CD4-positive, alpha-beta T cell (primary cell): ENCODE measurements at places on chromosomes 5 and 9. TPM values are rescaled to one million over a fixed set of nuclear protein-coding genes. Genes with fewer than 3 reads are reported as not detected.

DNA sequence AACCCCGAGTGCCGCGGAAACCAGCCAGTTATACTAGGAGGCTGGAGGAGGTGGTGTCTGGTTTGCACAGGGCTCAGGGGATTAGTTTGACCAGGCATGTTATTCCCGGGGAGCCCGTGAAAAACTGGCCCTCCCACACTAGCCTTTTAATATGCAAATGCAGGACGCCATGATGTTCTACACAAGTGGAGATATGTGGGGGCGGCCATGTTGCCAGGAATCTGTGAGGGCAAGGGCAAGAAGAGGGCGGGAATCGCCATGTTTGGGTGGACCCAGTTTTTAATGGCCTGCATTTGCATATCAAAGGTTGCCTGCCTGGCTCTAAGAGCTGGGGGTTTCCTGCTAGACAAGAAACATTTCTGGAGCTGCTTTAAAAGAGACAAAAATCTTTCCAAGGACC, 940.7 kb downstream of the CDH18 start:
- no peak for DNase-seq

DNA sequence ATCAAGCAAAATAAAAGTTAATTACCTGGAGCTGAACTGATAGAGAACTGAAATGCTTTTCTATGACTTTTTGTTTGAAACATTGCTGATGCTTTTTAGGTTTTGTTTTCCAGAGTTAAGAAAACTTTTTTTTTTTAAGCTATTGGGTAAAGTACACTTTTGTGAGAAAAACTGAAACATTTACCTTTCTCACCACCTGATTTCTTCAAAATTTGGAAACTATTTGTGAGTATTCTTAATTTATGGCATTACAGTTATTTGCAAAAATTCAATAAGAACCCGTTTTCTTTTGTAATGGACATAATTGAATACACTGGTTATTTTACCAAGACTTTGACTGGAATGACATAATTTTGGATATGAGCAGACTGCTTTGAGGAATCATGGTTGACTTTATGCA, 6.6 kb downstream of the C9orf153 start:
- no peak for DNase-seq

GRCh38 chr5:37834542-37835379, 5.1 kb downstream of the GDNF start:
- no peak for DNase-seq

Gene CD74
- 299 TPM for total RNA-seq

Gene PLPPR1
- not detected for total RNA-seq

Gene PCDHGA5
- total RNA-seq = not detected

DNA sequence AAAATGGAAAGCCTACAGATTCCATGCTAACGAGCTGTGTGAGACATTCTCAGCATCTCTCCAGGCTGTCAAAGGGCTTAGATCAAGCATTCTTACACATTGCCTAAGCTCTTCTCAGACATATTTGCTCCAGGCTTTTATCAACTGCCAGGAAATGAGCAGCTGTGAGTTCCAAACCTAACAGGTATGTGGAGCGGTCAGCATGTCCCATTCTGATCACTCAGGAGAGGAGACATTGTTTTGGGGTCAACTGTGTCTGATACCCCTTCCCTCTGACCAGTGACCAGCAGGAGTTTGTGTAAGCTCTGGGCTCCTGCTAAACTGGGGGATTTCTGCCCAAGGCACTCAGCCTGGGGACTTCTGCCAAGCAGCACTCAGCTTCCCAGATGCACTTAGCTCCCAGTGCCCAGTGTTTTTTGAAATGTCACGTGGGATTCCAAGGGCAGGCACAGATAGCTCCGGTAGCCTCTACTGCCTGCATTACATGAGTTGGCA, 229.1 kb downstream of the SEC61B start:
- DNase-seq = no peak

Gene BARHL1
- total RNA-seq = not detected

GRCh38 chr5:110106750-110107149, 417.0 kb downstream of the MAN2A1 start:
- no peak for DNase-seq

DNA sequence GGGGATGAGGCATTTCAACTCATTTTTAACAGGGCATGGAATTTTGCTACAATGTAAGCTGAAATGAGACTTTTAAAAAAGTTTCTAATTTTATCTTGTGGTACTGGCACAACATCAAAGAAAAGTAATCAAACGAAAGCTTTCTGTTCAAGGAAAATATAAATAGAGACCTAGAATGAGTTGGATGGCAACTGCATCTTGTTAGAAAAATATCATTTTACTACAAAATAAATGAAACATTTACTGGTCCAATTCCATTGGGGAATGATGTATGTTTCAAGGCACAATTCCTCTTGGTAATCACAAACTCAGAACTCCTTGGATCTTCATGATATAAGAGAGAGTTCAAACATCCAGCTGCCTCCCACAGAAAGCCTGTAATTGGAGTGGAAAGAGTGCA, 102.8 kb downstream of the HMHB1 start:
- no peak for DNase-seq

- DNase-seq = no peak
Measured at GRCh38 chr9:81335879-81336421, 353.4 kb downstream of the TLE1 start.

Gene SPINK7
- total RNA-seq = not detected

DNA sequence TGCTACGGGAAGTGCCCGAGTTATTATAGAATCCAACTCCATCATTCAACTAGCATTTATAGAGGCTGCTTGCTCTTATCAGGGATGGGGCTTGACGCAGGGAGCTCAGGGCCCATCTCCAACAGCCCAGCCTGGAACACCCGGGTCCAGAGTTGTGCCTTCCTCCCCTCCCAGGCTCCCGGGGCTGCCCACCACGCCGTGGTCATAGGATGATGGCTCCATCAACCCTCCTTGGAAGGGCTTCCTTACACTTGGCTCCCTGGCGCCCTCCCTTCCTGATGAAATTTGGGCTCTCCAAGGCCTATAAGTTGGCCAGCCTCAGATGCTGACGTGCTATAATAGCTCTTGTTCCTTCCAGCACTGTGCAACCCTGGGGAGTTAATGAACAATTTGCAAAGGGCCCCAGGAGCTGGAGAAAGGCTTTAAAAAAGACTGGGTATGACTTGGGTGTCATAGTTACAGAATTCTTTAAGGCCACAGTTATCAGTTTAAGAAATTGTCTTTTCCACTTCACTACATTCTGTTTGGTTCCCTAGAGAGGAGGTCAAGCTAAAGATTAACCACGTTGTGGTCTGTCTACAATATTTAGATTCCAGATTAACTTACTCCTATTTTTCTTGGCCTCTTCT, 42.5 kb upstream of the GADD45G start:
- no peak for DNase-seq

DNA sequence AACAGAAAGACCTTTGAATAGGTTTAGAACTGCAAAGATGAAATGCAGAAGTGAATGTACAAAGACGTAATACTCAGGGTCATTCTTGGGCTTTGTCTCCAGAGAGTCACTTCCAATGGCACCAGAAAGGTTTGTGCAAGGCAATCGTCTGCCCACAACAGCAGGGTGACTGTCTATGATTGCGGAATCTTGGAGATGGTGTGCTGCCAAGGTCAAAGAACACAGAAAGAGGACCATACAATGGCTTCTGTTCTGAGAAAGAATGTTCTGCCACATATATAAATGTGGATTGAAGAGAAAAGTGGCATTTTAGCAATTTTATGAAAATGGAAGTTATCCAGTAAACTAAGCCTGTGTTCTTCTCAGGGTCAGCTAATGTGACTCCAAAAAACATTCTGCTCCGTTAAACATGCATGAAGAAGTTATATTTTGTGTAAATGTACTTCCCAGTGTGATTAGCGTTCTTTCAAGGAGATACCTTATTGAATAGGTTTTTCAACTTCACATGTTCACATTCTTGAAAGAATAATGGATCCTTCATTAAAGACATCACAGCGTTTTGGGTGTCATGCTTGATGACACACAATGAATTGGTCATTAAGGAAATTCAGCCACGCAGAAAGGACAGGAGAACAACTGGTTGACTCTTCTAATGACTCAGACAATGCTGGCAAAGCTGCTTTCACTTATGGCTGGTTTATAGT, 73.4 kb upstream of the CDH6 start:
- DNase-seq = no peak

GRCh38 chr5:115644046-115644445, 18.2 kb upstream of the TMED7 start:
- DNase-seq = no peak

Gene FRMD3
- total RNA-seq = 1.0 TPM

Gene PRKACG
- total RNA-seq = not detected

Gene FSTL4
- total RNA-seq = not detected

GRCh38 chr9:120398286-120398685, 181.7 kb downstream of the CDK5RAP2 start:
- DNase-seq = no peak

Gene PCA3
- not detected for total RNA-seq

Gene IL7R
- total RNA-seq = 623 TPM

DNA sequence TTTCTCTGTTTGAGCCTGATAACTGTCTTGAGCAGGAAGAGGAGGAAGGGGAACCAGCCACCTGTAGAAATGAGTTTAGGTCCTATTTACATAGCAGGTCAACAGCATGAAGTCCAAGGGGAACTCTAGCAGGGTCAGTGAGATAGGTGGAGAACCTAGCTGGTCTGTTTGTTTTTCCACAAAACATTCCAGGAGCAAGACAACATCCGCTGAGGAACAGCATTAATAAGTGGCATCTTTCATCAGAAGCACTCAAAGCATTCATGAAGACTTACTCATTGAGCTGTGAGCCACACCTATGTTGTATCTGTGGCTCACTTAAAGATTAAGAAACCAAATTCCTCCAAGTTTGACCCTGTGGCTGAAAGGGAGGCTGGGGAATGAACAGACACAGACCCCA, 115.9 kb downstream of the ACTBL2 start:
- no peak for DNase-seq

DNA sequence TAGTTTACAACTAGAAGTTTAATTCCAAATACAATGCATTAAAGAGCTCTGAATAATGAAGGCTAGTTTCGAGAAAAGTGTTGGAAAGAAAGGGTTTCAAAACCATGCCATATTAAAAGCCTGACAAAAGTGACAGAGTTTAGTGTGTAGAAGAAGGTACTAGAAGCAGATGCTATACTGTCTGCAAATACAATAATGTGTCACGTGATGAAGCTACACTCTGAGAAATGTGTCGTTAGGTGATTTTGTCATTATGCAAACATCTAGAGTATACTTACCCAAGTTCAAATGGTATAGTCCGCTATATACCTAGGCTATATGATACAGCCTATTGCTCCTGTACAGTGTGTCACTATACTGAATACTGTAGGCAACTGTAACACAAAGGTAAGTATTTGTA, 494.1 kb downstream of the TLE1 start:
- DNase-seq = no peak

DNA sequence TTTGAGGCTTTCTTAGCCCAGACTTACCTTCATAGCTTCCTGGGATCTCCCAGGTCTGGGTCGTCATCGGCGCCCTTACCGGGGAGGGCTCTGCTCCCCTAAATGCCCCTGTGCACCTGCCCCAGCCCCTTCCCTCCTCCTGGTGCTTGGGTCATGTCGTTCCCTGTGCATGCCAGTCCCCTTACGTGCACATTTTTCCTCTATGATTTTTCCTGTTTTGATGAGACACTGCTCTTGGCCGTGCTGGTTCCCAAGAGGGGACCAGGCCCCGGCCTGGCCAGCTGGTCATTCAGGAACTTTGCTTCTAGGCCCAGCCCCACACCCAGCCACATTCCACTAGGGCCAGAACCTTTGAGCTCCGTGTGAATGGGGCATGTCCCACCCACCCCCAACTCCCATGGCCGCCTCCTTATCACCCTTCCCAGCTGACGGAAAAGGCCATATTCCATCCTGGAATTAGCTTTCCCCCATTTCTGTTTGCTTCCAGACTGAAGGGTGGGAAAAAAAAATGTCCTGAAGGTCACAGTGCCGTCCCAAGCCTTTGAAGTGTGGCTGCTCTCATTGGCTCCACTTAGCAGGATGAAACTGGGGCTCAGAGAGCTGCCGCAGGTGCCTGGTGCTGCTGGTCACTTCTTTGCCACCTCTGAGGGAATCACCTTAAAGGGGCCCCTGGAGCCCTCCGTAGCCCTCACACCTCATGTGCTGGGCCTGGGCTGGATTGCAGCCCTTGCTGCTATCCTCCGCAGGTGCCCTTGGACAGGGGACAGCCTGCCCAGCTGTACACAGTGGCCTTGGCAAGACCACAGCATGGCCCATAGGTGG, 25.1 kb downstream of the ERGIC1 start:
- DNase-seq = no peak

DNA sequence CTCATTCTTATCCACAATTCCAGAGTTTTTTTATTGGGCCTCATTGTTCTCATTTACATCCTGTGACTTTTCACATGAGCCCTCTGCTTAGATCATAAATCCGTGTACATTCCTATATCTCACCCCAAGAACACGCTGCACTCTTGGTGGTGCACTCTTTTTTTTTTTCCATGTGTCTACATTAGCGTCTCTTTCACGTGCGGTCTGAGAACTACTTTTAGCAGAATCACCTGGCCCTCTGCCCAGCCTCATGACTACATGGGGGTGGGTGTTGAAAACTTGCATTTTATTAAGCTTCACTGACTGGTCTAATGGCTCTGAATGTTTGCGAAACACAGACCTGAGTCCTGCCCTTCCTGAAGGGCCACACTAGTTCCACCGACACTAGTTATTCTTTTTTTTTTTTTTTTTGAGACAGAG, 18.6 kb downstream of the C9orf57 start:
- no peak for DNase-seq

Gene PNPLA7
- 8.4 TPM for total RNA-seq

Gene ANKRD31
- 0.55 TPM for total RNA-seq

Gene SHLD3
- 11.5 TPM for total RNA-seq

- DNase-seq = no peak
Measured at GRCh38 chr5:79267180-79267579, 31.2 kb downstream of the JMY start.

Gene ZDHHC11B
- total RNA-seq = 14.8 TPM

Gene TMEFF1
- total RNA-seq = not detected

DNA sequence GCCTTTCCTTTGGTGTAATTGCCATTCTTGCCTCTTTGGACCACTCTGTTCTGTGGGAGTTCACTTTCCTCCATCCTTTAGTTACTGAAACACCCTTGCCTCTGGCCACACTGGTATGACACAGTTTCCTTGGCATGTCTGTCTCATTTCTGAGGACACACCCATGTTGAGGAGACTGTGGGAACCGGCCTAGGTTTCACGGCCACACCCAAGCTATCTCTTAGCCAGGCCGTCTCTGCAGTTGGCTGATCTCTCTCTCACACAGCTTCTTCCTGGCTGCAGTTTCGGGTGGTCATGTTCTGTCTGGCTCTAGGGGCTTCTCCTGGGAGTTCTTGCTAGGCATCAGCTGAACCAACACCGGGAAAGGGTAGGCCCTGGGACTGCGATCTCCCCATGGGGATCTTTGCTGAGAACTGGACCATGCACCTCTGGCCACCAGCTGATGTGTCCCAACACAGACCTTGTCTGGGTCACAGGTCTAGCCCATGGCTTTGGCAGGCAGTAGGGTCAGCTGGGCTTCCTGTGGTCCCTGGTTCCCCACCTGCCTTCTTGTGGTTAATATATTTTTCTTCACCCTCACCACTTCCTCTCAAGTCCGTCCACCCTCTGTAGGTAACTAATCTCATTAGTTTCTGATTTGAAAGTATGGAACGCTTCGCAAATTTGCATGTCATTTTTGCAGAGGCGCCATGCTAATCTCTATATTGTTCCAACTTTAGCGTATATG, 24.9 kb downstream of the ARHGEF37 start:
- DNase-seq = no peak
